Coronary artery (tissue), 2 donors: ENCODE measurements at places on chromosomes 4 and X.

DNA sequence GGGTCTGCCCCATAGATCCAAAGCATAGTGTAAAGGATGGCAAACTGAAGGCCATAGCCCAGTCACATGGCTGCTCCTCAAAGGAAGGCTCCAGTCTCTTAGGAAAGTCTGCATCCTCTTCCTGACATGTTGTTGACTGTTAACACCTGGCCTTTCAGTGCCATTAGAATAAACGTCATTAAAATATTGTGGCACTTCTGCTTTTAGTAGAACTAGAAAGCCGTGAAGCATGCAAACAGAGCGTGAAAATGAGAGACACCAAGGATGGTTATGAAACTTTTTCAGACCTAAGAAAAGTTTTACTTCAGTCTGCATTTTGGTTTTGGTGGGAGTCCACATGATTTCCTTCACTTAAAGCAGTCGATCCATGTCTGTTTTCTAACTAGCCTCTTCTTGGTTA lies 41.1 kb upstream of the AFF2 start:
- DNase-seq, result no peak

- no peak for DNase-seq
Measured at GRCh38 chr4:48290146-48290772, 20.6 kb upstream of the TEC start.

DNA sequence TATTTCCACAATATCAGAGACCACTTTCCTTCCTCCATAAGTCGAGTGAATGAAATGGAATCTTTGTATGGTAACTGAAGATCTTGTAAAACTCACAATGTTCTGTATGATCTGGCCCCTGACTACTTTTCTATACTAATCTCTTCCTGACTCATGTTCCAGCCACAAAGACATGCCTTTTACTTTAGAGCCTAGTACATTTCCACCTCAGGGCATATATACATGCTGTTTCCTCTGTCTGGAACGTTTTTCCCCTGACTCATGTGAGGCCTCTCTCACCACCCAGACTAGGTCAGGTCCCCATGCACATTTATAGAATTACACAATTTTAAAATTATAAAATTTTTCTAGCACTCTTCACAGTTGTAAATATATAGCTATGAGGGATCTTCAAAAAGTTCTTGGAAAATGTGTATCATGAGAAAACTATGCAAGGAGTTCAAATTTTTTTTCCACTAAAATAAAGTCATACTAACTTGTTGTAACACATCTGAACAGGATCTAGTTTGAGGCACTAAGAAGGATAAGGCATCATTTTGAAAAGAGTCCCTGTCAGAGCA lies 208.8 kb downstream of the SH2D1A start:
- DNase-seq, result no peak

DNA sequence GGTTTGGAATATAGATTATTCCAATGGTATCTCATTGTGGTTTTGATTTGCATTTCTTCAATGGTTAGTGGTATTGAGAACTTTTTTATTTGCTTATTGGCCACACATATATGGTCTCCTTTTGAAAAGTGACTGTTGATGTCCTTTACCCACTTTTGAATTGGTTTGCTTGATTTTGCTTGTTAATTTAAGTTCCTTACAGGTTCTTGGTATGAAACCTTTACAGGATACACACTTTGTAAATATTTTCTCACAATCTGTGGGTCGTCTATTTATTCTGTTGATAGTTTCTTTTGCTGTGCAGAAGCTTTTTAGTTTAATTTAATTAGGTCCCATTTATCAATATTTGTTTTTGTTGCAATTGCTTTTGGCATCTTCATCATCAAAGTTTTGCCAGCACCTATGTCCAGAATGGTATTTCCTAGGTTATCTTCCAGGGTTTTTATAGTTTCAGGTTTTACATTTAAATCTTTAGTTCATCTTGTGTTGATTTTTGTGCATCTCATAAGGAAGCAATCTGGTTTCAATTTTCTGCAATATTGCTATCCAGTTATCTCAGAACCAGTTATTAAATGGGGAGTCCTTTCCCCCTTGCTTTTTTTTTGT lies 475.7 kb upstream of the PABPC4L start:
- no peak for DNase-seq

- DNase-seq, result no peak
Measured at GRCh38 chr4:128718768-128719167, 90.7 kb upstream of the JADE1 start.

GRCh38 chrX:119655125-119655524 lies 37.8 kb downstream of the SEPTIN6 start:
- no peak for DNase-seq

- DNase-seq, result no peak
Measured at GRCh38 chr4:97144199-97144598, 999.1 kb downstream of the STPG2 start.

DNA sequence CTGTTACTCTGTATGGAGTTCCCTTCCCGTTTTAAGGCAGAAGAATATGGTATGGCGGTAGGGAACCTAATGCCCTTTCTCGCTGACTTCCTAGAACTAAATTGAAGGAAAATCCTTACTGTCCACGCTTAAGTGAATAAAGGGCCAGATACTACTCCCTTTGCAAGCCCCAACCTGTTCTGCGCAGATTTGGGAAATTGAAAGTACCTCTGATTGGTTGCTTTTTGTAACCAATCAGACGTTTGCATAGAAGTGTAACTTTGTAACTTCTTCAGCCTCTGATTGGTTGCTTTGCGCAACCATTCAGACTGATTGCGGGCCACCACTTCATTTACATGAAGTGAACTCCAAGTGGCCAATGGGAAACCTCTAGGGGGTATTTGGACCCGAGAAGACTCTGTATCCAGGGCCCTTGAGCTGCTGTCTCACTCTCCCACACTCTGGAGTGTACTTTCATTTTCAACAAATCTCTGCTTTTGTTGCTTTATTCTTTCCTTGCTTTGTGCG lies 1.2 kb upstream of the TMEM33 start:
- no peak for DNase-seq

GRCh38 chr4:176383273-176384077 lies 63.7 kb downstream of the SPCS3 start:
- no peak for DNase-seq

DNA sequence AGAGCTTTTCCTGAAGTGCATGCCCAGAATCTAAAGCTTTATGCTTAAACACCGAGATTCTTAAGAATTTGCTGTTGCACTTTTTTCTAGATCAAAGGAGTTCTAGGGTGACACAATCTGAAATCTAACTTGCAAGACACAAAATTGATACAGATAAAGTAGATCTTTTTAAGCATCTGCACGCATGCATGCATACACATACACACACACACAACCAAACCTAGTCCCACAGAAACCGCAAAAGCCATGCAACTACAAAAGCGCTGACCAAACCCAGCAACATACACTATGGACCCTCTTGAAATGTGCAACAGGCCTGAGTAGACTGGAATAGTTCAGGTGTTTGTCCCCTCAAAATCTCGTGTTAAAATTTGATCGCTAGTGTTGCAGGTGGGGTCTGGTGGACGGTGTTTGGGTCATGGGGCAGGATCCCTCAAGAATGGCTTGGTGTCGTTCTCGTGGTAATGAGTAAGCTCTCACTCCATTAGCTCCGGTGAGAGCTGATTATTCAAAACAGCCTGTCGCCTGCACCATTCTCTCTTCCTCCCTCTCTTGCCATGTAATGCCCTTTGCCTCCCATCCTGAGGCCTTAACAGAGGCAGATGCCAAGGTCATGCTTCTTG lies 52.7 kb downstream of the IRF2 start:
- DNase-seq, result no peak

GRCh38 chr4:103099691-103100392 lies at the start of gene BDH2:
TSS of gene BDH2 (minus strand) at chr4:103099834. CDS start at chr4:103096254, 3,580 bp downstream.
- no peak for DNase-seq

DNA sequence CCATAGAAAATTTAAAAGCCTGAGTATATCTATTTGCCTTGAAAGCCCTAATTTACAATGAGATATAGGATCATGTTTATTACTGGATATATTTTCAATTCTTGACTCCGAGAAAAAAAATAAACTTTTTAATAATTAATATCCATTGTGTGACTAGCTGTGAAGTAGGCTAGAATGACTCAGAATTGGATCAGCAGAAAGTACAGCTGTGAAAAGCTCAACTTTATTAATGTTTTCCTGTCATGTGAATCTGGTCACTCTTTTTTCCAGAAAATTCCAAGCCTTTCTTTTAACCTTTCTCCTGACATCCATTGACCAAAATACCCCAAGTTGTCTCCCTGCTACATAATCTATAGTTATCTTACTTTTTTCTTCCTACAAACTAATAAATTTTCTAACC lies 171.8 kb upstream of the PACRGL start:
- no peak for DNase-seq

DNA sequence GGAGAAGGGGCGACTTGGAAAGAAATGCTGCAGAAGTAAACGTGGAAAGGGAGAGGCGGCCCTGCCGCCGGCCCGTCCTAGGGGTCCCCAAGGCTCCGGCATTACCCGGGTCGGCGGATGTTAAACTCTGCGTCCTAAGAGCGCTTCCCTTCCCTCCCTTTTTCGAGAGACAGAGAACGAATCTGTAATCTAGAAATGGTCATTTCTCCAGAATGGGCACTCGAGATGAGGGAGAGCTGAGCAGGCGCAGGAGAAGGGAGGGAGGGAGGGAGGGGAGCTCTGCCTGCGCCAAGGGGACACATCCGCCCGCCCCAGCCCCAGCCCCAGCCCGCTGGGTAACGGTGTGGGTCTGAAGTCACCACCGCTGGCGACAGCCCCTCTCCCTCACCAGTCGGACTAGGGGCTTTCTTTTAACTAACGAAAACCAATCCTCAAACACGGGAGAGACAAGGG lies 1.7 kb downstream of the HCFC1 start:
- no peak for DNase-seq

GRCh38 chr4:24321131-24321530 lies 263.2 kb downstream of the DHX15 start:
- DNase-seq, result no peak

DNA sequence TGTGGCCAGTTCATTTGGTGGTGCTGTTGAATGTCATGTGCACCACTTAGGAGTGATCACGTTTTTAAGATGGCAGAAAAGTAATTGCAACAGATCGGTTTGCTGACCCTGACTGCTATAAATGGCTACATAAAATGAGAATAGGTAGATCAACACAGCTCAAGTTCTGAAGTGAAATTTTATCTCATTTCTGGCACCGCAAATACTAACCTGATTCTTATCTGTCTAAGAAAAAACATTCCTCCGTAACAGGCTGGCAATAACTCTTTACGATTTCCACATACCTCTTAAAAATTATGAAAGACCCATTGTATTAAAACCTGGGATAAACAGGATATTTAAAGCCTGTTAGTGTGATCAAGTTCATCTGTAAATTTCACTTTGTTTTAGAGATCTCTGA lies 387.5 kb downstream of the PDGFC start:
- no peak for DNase-seq

DNA sequence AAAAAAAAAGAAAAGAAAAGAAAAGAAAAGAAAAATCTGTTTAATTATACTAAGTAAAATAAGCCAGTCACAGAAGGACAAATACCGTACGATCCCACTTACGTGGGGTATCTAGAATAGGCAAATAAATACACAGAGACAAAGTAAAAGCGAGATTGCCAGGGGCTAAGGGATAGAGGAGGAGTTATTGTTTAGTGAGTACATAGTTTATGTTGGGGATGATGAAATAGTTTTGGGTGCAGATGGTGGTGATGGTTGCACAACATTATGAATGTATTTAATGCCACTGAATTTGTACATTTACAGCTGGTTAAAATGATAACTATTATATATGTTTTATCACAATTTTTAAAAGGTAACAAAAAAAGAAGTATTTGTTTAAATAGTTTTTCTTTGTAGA lies 7.1 kb downstream of the CA5B start:
- DNase-seq, result no peak

- DNase-seq, result no peak
Measured at GRCh38 chrX:55196688-55197087, 23.5 kb upstream of the PAGE5 start.

GRCh38 chrX:130746709-130747342 lies 156.2 kb downstream of the ENOX2 start:
- DNase-seq, result no peak

GRCh38 chrX:2548711-2549423 lies 48.1 kb upstream of the DHRSX start:
- DNase-seq, result no peak

GRCh38 chr4:182683661-182684060 lies 233.5 kb downstream of the DCTD start:
- no peak for DNase-seq

DNA sequence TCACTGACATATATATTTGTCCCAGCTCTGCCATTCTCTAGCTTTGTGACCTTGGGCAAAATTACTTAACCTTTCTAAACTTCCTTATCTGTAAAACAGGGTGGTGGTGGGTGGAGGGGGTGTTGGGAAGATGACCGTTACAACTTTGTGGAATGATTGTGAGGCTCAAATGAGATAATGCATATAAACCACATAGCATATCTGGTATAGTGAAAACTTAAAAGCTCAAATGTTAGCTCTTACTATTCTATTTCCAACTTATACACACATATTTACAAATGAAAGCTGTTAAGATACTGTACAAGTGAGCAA lies 52.9 kb upstream of the HPRT1 start:
- no peak for DNase-seq

- no peak for DNase-seq
Measured at GRCh38 chr4:105179539-105180401, 33.1 kb downstream of the TET2 start.

GRCh38 chr4:138256608-138257007 lies 14.5 kb upstream of the SLC7A11 start:
- DNase-seq, result no peak

- no peak for DNase-seq
Measured at GRCh38 chrX:9707306-9708033, 58.2 kb downstream of the GPR143 start.

- DNase-seq, result no peak
Measured at GRCh38 chr4:6658209-6658595, 17.7 kb downstream of the MRFAP1 start.

GRCh38 chr4:89110541-89110985 lies 770 bp upstream of the TIGD2 start:
- no peak for DNase-seq

- DNase-seq, result no peak
Measured at GRCh38 chr4:16858275-16858752, 40.1 kb downstream of the LDB2 start.
